ENCODE measurements at places on chromosomes 11 and 22.

- no peak for DNase-seq
Observed at GRCh38 chr11:102626676-102627075, 1.5 kb upstream of the MMP20 start.

DNA sequence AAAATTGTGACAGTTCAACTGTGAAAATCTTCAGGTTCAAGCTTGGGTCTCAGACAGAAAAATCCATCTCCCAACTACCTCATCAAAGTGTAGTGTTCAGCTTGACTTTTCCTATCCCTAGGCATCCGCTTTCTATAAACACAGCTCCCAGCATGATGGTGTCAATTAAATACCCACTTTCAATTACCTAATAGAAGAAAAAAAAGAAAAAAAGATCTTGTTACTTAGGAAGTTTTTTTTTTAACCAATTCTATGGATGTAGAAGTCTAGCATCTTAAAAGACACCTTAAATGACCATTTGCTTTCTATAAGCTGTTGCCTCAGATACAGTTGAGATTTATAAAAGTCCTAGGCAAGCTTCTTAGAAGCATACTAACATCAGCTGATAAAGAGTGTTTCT, 244.1 kb upstream of the MTNR1B start:
- DNase-seq, result no peak

DNA sequence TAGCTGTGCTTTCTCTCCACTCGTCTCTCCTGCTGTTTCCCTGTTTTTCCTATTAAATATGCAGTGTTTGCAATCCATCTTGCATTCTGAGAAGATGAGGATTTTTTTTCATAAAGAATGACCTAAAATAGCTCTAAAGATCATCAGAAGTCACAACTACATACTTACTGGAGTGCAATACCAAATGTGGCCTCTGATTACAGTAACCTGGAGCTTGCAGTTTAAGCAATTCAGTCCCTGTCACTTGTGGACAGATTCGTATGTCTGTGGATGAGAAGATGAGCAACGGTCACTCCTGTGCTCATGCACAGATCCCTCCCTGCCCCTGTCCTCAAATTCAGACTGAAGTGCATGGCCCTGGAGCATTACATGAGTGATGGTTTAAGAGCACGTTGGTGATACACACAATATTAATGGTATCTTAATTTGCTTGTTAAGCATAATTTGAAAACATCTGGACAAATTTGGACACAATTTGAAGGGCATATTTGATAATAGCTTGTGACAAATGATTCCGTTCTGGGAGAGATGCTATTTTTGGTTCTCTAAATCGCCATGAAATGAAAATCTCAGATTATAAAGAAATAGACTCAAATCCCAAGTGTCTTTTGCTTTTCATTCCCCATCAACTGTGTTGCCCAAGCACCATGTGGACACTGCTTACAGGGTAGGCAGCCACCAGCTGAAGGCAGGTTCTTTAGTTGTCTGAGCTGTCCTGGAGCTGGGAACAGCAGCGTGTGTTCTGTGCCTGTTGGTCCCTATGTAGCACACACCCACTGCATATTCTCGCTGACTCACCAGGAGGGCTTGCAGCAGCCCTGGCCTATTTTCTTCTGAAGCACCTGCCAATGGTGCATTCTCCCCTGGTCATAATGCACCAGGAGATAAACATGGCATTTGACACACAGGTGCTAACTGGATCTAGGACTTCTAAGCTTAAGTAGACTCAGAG, 32.6 kb upstream of the PRAME start:
- DNase-seq, result no peak

DNA sequence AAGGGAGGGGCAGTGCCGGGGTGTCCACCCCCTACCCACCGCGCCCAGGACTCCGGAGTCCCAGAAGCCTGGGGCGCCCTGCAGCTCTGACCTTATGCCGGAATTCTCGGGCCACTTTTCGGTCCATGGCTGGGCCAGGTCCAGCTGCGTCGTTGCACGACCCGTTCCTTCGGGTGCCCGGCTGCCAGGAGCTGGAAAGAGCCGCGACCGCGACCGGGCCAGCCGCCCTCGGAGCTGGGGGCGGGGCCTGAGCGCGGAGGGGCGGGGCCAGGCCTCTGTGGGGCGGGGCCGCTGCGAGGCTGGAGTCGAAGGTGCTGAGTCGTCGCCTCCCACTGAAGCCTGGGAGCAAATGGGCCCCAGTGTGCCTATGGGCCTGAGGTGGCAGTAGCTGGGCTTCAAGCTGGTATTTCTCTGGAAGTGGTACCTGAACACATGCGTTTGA, at the start of gene USH1C:
USH1C (minus strand) TSS at position 236 of the 442 bp plus-strand sequence; CDS start at position 127, 109 bp downstream.
- DNase-seq, result no peak

- no peak for DNase-seq
Observed at GRCh38 chr11:108394744-108395284, 72.5 kb downstream of the C11orf65 start.

DNA sequence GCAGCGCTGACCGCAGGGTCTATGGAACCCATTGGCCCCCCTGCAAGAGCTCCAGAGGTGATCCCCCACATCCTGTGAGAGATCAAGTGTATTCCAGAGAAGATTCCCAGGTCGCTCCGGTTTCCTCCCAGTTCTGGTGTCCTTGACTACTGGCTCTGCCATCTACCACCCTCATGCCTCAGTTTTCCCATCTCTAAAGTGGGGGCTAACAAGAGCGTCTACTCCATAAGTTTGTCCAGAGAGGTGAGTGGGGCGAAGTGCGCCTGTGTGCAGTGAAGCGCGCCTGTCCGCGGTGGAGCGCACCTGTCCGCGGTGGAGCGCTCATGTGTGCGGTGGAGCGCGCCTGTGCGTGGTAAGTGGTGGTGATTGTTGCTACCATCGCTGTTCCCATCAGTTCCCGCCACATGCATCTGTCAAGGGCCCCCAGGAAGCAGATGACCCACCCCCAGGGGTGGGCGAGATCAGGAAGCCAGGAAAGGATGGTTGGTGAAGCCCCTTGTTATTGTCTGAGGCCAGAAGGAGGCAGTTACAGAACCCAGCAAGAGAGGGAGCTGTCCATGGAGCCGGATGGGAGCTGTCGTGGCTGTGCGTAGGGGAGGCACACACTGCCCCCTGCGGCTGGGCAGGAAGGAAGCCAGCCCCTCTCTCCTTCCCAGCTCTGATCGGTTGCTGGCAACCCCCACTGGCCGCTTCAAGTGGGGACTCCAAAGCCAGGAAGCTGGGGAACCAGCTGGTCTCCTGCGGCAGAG, 73.2 kb upstream of the FGF3 start:
- no peak for DNase-seq

DNA sequence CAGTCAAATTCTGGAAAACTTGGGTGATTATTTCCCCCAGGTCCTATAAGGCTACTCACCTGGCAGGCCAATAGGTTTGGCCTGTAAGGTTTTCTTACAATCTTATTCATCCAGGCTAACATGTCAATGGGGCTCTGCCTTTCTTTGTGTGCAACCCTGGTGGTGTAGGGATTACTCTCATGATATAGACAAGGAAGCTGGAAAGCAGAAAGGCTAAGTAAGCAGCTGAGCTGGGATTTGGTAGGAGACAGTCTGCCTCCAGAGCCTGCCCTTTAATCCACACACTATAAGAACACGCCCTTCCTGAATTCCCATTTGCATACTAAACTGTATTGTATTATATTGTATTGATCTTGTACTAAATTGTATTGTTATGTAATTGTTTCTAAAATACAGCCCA, 373.3 kb upstream of the CCDC90B start:
- DNase-seq, result no peak

- no peak for DNase-seq
Observed at GRCh38 chr22:32697331-32697995, 104.0 kb upstream of the TIMP3 start.

Data from NCI-H1105 treated with DMSO at 0.1 percent for 48 hours (cell line).